ENCODE measurements at places on chromosomes 11 and 22.
A peak's percentile ranks its signal among the peaks of the same experiment; 100 is the strongest.

DNA sequence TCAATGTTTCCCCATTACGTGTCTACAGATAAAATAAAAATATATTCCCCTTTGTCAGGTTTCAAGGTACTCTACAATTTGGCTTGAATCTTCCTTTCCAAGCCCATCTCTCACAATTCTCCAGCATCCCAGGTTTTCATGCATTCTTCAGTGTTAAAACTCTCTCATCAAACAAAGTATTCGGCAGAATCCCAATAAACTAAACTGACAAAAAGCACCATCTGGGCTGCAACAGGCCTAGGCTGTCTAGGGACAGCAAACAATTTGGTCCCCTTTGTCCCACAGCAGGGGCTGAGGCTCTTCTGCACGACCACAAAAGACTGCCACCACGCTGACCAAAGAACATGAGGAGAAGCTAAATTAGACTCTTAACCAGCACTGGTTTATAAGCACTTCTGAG lies 159.4 kb downstream of the CADM1 start:
- no peak for DNase-seq

DNA sequence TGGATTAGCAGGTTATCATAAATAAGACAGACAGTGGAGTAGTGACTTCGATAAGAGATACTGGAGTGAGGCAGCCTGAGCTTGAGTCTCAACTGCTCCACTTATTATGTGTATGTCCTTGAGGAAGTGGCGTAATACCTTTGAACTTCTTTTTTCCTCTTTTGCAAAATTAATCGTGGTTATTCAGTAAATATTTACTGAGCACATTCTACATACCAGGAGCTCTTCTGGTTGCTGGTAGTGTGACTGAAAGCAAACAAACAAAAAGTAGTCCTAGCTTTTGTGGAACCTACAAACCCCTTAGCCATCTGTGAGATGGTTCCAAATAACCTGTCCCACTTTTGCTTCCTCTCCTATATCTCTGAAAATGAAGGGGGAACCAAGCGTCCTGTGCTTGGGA lies 125.6 kb upstream of the ASPHD2 start:
- no peak for DNase-seq

- DNase-seq: no peak
Measured at GRCh38 chr22:22085702-22086500, 103.3 kb upstream of the TOP3B start.

DNA sequence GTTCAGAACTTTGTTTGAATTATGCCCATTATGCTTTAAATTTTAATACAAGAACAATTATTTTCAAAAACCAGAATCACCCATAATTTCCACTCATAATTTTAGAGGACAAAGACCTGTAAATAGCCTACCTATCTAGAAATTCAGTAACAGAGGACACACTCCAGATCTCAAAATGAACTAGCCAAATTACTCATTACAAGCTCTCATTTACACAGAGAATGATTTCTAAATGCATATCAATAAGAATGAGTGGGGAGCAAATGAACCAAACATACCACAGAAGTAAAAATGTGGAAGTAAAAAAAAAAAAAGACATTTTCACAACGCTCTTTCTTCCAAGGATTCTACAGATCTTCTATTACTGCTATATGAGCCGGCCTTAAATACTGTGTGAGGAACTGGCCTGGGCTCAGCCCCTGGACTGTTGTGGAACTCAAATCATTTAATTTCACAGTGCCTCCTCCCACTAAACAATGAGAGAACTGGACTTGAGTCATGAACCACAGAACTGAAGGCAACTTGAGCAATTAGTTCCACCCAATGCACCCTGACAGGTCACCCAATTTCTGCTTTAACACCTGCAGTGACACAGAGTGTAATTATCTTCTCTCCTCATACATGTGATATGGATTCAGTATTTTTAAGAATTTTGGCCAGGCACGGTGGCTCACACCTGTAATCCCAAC lies 8.0 kb downstream of the MRTFA start:
- no peak for DNase-seq

DNA sequence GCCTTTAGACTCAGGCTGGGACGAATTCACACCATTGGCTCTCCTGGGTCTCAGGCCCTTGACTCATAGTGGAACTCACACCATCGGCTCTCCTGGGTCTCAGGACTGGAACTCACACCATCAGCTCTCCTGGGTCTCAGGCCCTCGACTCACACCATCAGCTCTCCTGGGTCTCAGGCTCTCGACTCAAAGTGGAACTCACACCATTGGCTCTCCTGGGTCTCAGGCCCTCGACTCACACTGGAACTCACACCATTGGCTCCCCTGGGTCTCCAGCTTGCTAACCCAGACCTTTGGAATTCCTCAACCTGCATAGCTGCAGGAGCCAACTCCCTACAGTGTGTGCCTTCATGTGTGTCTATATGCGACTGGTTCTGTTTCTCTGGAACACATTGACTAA lies 56.7 kb downstream of the SHISAL1 start:
- no peak for DNase-seq

GRCh38 chr22:48337957-48338792 lies 1489.5 kb downstream of the BRD1 start:
- no peak for DNase-seq

DNA sequence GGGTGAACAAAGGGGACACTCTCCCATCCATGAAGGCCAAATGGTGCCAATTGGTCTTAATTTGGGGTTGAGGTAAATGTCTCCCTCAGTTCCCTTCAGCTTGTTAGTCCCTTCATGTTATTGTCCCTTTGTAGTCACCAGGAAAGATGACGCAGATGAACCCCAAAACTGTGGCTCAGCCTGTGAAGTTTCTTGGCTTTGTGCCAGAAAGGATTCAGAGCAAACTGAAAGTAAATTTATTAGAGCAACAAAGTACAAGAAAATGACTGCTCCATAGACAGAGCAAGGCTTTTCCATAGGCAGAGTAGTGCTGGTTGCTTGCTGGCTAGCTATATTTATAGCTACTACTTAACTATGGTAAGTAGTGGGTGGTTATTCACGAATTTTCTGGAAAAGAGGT lies 16.7 kb downstream of the OR4C3 start:
- no peak for DNase-seq

GRCh38 chr11:120058931-120059330 lies 79.0 kb downstream of the TRIM29 start:
- no peak for DNase-seq

GRCh38 chr11:124760806-124761205 lies 1.3 kb downstream of the ESAM start:
- no peak for DNase-seq

DNA sequence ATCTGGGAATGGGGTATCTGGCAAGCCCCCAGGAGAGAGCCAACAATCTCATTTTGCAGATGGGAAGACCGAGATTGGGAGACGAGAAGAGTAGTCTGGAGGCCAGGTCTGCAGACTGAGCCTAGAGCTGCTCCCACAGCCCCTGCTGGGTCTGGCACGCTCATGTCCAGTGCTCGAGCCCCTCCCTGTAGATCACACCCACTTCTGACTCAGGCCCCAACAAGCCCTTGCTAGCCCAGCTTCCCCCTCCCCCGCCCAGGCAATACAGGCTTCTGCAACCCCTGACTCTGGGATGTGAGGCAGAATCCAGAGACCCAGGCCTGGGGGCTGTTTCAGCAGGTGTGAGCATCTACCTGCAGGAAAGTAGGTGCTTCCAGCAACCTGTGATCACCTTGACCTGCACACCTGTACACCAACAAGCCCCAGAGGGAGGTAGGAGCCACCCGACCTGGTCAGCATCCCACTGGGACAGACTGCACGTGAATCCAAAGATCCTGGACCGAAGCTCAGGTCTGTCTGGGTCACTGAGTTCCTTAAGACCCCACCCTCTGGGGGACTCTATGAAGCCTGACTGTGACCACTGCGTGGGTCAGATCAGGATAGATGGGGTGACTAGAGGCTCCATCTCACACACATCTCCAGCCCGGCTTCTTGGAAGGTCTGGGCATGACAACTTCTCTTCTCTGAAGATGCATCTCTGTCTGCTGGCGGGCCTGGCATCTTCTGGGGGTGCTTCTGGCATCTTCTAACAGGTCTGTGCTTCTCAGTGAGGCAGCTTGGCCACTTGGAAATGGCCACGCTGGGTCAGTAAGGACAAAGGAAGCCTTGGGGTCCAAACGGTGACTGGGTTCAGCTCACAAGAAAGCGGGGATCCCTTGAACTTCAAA lies 29.3 kb downstream of the LINC01488 start:
- no peak for DNase-seq

DNA sequence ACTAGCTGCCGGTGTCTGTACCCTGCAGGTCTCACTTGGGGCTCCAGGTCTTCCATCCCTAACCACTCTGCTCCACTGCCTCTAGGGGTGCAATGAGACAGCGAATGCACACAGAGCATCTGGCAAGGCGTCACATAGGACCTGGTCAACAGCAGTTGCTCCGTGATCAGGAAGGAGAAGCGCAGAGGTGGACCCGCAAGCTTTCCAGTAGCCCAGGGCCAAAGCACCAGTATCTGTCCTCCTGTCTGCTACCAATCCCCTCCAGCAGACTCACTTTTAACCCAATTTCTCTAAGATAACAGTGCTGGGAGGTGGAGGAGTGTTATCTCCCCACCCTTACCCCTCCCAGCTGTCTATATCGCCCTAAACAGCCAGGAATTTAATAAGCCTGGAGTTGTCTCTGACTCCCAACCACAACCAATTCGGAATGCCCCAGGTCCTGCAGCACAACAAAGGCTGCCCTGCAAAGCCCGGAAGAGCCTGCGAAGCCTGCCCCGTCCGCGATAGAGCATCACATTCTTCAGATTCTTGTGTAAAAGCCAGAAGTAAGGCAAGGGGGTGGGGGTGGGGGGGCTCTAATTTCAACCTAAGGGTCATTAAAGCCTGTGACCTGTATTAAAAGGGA lies 19.3 kb downstream of the MYH9 start:
- peak; percentile 34 for DNase-seq

- DNase-seq: peak; percentile 76
Measured at GRCh38 chr11:47179655-47179991, 2.9 kb upstream of the ARFGAP2 start.

DNA sequence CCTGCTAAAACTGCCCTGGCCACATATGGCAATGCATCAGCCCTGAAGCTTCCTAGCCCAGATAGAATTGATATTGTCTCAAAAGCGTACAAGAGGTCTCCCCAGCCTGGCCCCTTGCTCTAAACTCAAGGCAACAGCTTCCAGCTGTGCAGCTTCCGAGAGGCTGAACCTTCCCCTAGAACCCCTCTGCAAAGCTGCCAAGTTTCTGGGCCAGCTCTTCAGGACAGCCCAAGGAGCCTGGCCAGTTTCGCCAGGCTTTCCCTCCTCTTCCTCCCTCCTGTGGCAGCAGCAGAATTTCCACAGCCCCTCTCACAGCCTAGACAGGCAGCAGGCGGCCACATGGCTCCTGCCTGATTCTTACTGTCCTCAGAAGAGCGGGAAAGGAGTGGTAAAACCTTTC lies 34.5 kb downstream of the NUMA1 start:
- DNase-seq: no peak

DNA sequence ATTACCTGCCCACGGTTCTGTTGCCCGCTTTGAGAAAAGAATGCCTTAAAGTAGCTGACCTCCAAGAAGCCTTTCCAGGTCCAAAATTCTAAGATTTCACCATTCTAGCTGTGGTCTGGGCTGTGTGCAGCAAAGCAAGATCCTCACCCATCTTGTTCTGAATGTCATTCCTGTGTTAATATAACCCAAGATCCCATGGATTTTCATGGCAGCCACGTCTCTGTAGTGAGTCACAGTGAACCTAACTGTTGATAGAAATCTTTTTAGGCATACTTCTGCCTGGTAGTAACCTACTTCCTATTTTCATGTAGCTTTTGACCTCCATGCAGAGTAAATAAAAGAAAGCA lies 210.0 kb downstream of the NAV2 start:
- DNase-seq: no peak

GRCh38 chr11:74311352-74311926 lies at the start of gene P4HA3:
Gene P4HA3 (minus strand): TSS chr11:74311640. CDS start chr11:74311611, 29 bp downstream.
- peak; percentile 41 for DNase-seq

- DNase-seq: no peak
Measured at GRCh38 chr22:17869285-17870096, 95.2 kb upstream of the BID start.

- peak; percentile 27 for DNase-seq
Measured at GRCh38 chr11:66857234-66857926, 516 bp downstream of the LRFN4 start.

- peak; percentile 89 for DNase-seq
Measured at GRCh38 chr11:119373921-119374631, 7.4 kb downstream of the USP2 start.

DNA sequence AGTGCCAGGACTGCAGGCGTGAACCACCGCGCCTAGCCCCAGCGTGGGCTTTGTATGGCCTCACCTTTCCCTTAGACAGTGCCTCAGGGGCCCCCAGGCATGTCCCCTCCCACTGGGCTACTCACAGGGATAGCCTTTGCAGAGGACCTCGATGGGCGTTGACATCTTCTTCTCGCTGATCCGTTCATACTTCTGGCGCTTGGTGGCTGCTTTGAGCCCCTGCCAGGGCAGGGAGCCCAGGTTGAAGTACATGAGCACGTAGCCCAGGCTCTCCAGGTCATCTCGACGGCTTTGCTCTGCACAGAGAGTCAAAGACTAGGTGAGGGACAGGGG lies 17.5 kb downstream of the CSNK1E start:
- no peak for DNase-seq

DNA sequence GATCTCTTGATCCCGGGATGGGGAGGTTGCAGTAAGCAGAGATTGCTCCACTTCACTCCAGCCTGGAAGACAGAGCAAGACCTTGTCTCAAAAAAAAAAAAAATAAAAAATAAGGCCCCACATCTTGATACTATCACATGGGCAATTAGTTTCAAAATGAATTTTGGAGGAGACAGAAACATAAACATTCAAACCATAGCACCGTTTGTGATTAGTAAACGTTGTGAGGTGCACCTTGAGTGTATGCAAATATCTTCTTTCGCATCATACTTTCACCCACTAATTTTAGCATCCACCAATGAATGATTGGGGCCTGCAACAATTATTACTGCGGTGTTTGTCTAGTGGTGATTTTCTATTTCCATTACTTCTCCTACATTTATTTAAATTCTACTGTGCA lies 11.0 kb upstream of the SPDYC start:
- no peak for DNase-seq

- no peak for DNase-seq
Measured at GRCh38 chr11:130737866-130738431, 178.3 kb downstream of the SNX19 start.

DNA sequence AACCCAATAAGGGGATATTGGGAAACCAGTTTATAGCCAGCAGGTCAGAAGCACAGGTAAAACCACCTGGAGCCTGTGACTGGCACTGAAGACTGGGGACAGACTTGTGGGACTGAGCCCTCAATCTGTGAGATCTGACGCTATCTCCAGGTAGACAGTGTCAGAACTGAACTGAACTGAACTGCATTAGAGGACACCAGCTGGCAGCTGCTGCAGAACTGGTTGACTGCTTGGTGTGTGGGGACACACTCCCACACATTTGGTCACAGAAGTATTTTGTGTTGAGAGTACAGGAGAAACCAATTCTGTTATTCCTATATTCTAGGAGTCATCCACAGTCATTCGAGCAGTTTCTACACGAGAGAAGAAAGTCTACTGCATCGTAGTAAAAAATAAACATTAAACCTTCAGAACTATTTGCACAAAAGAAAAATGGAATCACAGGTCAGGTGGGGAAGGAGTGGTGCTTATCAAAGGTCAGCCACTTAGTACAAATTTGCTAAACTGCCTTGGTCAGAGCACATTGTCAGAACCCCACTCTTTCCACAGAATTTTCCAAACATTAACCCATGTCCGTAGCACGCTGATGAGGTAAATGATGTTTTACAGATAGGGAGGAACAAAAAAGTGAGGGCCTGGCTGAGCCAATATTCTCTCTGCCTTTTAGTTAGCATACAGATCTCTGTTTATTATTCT lies 77.2 kb downstream of the SIK3 start:
- DNase-seq: no peak

- no peak for DNase-seq
Measured at GRCh38 chr11:88117281-88117858, 57.9 kb downstream of the RAB38 start.

GRCh38 chr11:3944198-3944597 lies 88.7 kb downstream of the STIM1 start:
- DNase-seq: no peak
